ENCODE measurements at places on chromosomes 7 and 10.

DNA sequence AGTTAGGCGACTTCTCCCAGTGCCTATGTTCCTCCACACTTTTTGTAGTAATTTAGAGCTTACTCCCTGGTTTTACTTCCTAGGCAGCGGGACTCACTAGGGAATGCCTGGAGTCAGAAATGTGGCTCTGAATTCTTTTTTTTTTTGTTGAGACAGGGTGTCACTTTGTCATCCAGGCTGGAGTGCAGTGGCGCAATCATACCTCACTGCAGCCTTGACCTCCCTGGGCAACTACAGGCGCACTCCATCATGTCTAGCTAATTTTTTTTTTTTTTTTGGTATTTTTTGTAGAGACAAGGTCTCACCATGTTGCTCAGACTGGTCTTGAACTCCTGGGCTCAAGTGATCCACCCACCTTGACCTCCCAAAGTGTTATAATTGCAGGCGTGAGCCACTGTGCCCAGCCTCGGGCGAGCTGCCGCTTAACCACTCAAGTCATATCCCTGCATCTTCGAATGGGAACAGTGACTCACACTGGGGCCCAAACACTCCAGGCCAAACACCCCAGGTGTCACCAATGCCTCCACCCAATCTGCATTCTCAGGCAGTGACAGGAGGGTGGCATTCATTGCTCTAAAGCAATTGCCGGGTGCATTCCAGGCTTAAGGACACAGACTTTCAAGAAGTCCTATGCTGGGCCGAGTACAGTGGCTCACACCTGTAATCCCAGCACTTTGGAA is 19.6 kb downstream of the RGS10 start:
- DNase-seq, result no peak

GRCh38 chr7:18119985-18120384 is 92.3 kb upstream of the PRPS1L1 start:
- DNase-seq, result no peak

DNA sequence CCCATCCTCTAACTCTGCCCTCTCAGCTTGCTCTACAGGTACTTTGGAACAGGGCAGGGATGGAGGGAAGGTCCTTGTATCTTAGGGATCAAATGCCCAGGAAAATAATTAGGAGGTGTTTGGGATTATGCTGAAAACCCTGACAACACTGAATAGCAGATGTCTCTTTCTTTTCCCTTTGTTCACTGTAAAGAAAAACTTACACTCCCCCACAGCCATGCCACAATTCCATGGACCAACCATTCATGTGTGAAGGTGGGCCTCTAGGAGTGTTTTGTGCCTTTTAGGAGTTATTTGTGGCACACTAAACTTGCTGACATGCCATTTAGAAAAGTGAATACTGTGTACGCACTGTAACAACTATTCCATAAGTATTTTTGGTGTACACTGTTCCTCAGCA is 108.1 kb downstream of the SNX10 start:
- DNase-seq, result no peak

GRCh38 chr10:112708461-112708860 is 241.6 kb upstream of the TCF7L2 start:
- no peak for DNase-seq

- DNase-seq, result no peak
These were observed 29.3 kb downstream of the ASNS start for GRCh38 chr7:97842772-97843345.

GRCh38 chr10:104581884-104582601 is 59.0 kb upstream of the SORCS3 start:
- DNase-seq, result no peak

DNA sequence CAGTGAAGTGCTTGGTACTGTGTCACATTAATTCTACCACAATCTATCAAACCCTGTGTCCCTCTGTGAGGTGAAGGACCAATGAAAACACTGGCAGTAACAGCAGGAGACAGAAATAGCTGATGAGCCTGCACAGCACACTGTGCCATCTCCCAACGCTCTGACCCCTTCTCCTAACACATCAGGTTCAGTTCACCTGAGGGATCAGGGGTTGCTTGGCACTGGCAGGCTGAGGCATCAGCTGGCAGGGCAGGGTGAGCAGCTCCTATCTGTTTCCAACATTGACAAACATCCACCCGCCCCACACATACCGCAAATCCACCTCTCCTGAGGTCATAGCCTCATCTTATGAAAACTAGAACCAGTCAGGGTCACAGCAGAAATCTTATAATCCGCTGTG is 120.9 kb downstream of the ICA1 start:
- no peak for DNase-seq

GRCh38 chr10:37680716-37681616 is 176.4 kb downstream of the ZNF248 start:
- DNase-seq, result no peak

DNA sequence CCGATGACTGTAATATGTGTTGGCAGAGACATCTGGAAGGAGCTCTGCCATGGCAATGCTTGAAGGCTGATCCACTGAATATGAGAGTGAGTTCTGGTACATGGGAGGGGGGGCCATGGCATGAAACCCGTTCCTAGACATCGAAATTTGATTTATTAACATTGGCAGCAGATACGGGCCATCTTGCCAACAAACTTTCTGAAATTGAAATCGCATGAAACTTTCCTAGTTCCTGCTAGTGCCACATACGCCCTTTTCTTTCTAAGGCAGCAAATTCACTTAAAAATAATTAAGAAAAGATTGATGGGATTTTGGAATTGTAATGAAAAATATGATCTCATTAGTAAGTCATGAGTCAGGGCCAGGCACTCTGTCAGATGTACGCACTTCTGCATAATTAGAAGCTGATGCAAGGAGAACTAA is 91.8 kb upstream of the KMT2C start:
- DNase-seq, result no peak

DNA sequence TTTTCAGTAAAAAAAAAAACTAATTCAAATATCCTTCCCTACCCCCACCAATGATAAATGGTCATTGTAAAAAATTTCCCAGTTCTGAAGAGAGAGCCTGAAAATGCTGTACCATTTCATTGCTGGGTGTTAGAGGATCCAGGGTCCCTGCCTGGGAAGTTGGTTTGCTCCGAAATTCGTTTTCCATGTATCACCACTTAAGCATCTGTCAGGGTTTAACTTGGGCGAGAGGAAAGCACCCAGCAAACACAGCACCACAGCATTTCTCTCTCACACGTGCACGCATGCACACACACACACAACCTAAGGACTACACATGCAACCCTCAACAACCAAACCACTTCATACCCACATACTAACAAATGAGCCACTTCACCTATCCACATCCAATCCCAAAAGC is 42.1 kb upstream of the EMX2 start:
- no peak for DNase-seq

GRCh38 chr10:117699436-117700075 is 157.0 kb downstream of the EMX2 start:
- no peak for DNase-seq

GRCh38 chr7:149723795-149724495 is 49.4 kb downstream of the ZNF467 start:
- no peak for DNase-seq

DNA sequence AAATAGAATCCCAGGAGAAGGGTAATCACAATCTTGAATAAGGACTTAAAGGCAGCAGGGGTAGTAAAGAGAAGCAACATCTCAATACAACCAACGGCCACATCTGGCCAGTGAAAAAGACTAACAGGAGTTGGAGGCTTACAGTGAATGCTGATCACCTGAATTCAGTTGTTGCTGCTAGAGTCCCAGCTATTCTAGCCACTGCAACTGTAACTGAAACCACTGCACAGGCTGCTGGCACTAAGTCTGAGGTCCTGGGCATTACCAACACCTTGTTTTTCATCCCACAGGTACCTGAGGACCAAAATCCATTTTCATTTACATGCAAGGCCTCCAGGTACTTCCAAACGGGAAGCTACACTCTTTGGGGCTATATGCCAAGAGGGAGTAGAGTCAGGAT is 44.4 kb downstream of the TPK1 start:
- DNase-seq, result no peak
